ENCODE measurements at places on chromosomes 1 and 21.

DNA sequence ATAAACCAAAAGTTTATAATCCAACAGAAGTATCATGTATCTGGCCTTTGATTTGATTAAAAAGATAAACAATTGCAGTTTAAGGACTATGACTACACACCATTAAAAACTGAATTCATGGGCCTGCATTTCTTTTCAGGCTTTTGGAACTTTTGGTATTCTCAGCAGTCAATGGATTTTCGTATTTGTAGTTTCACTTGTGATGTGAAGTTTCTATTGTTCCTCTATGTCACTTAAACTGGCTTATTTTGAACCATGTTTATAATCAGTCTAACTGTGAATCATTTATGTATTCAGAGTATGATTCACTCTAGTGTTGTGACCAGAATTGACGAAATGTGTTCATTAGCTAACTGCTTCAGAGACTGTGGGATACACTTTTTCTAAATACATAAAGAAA, 132.9 kb downstream of the COQ8A start:
- DNase-seq = no peak

DNA sequence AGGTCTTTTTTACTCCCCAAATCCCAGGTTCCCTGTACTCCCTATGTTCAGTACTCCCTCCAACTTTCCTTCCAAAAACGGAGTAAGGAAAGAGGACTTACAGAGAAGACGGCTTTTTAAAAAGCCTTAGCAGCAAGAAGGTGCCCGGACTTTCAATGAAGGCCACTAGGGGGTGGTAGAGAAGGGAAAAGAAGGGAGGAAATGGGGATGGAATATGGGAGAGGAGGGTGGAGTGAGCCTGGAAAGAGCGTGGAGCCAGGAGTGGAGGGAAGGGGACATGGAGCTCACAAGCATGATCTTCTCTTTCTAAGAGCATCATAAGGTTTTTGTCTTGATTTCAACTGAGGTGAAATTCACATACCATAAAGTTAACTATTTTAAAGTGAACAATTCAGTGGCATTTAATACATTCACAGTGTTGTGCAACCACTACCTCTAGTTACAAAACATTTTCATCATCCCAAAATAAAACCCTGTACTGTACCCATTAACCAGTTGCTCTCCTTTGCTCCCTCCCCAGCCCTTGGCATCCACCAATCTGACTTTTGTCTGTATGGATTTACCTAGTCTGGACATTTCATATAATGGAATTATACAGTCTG, 129.9 kb downstream of the ZNF281 start:
- peak; percentile 42 for DNase-seq

GRCh38 chr1:169517558-169518186, 31.9 kb upstream of the SLC19A2 start:
- no peak for DNase-seq

- peak; percentile 60 for DNase-seq
Measured at GRCh38 chr1:240122639-240123613, 31.2 kb downstream of the FMN2 start.

DNA sequence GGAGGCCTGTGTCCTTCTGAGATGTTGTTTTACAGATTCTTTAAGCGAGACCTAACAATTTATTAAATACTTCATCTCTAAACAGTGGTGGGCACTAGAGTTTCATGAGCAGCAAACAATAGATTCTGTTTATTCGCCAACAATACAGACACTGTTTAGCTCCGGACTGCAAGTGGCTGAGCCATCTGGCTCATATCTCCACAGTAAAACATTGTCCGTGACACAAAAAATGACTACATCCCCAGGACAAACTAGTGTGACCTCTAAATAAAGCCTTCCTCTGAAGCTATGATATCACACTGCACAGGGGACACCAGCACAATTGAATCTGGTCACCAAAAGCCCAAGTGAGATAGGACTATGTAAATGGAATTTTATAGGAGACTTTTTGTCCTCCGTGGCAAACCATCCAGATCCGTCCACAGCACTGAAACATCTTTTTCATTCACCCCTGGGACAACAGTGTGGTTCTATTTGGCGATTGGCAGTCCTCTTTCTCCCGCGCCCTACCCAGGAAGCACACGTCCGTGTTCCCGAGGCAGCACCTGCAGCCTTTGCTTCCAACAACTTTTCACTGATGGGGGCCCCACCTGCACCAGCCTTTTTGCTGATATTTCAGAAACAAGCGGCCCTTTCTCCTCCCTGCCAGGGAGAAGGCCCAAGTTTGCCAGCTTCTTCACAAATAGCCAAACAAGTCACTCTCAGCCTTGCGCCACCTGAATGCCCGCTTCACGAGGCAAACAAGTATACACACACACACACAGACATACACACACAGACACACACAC, 47.4 kb downstream of the OLIG1 start:
- DNase-seq = no peak

DNA sequence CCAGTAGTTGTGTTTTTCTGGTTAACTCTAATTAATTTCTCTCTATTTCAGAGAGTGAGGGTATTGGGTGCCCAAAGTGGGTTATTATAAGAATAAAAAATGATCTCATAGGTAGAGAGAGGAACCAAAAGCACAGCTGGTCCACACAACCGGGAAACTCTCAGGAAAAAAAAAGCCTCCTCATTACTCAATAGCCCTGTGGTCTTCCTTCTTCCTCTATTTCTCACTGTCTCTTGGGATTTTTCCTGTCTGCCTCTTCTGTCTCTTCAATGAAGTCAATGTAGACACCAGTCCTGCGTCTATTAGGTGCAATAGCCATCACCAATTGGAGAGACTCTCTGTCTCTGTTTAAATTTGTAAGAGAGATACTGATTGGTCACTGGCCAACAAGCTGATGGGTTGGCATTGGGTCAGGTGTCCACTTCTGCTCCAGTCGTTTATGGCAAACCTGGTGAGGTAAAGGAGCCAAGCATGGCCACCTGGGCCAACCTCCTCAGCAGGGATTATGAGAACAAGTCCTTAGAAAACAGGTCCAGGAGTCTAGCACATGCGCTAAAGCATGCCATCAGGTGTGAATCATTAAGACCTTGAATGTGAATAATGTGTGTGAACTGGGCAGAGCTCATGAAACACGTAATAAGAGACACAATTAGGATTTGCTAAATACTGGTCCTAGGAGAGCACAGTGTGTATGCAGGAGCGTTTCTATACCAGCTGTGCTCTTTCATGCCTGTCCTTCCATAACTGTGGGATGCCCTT, 443.0 kb upstream of the RUNX1 start:
- no peak for DNase-seq

- no peak for DNase-seq
Measured at GRCh38 chr1:202956969-202957368, 1.1 kb downstream of the ADIPOR1 start.

- no peak for DNase-seq
Measured at GRCh38 chr1:201911826-201912571, 23.3 kb downstream of the SHISA4 start.

- no peak for DNase-seq
Measured at GRCh38 chr1:180239145-180240096, 9.4 kb downstream of the LHX4 start.

- no peak for DNase-seq
Measured at GRCh38 chr1:160214481-160215140, 9.4 kb downstream of the PEA15 start.

GRCh38 chr1:107534632-107535031, 393.8 kb downstream of the NTNG1 start:
- no peak for DNase-seq

DNA sequence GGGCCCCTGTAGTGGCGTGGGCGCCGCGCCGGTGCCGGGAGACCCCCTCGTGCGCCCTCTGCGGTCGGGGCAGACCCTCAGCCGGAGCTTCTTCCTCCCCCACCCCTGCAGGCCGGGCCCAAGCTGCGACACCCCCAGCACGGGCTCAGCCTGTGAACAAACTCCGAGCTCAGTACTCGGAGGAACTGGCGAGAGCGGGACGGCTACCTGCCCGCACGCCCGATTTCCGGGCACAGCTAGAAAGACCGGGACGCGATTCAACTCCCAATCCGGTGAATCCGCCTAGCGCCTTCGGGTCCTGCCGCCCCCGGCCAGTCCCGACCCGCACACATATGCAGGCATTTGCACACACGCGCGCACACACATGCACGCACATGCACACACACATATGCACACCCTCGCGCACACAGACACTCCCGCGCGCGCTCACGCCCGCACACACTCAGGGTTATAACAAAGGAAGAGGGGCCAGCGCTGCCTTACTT, 580 bp upstream of the BLACAT1 start:
- DNase-seq = peak; percentile 16
